Activated CD8-positive, alpha-beta T cell treated with anti-CD3 and anti-CD28 coated beads for 36 hours (primary cell): ENCODE measurements at places on chromosomes 5 and 9. TPM values are rescaled to one million over a fixed set of nuclear protein-coding genes. Genes with fewer than 3 reads are reported as not detected.

- DNase-seq = no peak
Observed at GRCh38 chr5:102226321-102226720, 69.8 kb downstream of the SLCO4C1 start.

LCN1 gene
- not detected for total RNA-seq

TAF11L9 gene
- not detected for total RNA-seq

- no peak for DNase-seq
Observed at GRCh38 chr9:91032121-91032531, 230.5 kb downstream of the SYK start.

PCDHB16 gene
- not detected for total RNA-seq

GRCh38 chr9:124792257-124793014 lies 15.5 kb downstream of the OLFML2A start:
- no peak for DNase-seq
